ENCODE measurements at places on chromosomes 3 and 15. TPM values are rescaled to one million over a fixed set of nuclear protein-coding genes. Genes with fewer than 3 reads are reported as not detected.

DNA sequence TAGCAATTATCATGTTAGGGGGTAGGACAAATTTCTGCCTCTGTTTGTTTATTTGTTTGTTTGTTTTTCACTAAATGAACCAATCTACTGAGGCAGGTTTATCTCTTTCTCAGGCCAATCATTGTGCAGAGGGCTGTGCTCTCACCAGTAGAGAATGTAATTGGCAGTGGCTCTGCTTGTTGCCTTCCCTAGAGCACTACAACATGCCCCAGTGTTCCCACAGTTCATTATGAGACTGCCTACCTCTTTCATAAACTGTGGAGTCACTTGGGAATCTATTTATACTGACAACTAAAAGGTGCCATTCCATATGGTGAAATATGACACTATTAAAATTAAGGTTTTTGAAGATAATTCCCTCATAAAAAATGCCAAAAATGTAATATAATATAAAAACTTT lies 196.3 kb upstream of the ALCAM start:
- DNase-seq: no peak

B3GALNT1 gene
- total RNA-seq: 55.3 TPM

FRMD4B gene
- total RNA-seq: 0.25 TPM

DNA sequence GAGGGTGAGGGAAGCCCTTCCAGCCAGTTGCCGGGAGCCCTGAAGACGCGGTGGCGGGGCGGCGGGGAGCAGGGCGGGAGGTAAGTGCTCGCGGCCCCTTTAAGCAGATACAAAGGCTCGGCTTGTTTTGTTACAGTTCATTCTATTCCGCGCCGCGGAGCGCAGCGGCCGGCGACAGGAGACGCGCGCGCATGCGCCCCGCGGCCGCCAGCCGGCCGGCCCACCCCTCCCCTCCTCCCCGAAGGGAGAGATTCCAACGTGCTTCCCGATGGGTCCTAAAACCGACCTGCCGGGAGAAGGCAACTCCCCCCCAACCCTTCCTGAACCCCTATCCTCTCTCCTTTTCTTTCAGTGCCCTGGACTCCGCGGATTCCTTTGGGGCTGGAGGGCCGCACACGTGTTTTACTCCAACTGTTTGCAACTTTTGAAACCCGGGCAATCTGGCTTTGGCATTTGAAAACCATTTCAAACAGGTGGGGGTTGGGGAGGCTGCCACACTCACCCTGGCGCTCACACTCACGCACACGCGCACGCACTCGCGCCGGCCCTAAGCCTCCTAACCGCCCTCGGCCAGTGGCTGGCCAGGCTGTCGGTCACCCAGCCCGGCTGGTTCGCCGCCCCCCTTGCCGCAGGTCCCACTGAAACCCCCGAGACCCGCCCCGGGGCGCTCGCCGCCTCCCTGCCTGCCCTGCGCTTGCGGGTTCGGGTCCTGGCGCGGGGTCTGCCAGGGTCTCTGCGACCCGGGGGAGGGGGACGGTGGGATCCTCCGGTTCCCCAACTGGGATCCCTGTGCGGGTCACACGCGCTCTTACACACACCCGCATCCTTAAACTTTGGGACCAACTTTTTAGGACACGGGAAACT lies at the start of gene MAGI1:
TSS of gene MAGI1 (minus strand) at position 193 of the 864 bp plus-strand sequence. CDS start 610 bp downstream, outside the sequence.
- peak; percentile 86 for DNase-seq

GHRL gene
- not detected for total RNA-seq

CLRN1 gene
- total RNA-seq: not detected

ATP10A gene
- total RNA-seq: not detected

GRCh38 chr3:58691997-58692396 lies 25.4 kb upstream of the FAM3D start:
- DNase-seq: peak; percentile 31

CEMIP gene
- 2.1 TPM for total RNA-seq

DNA sequence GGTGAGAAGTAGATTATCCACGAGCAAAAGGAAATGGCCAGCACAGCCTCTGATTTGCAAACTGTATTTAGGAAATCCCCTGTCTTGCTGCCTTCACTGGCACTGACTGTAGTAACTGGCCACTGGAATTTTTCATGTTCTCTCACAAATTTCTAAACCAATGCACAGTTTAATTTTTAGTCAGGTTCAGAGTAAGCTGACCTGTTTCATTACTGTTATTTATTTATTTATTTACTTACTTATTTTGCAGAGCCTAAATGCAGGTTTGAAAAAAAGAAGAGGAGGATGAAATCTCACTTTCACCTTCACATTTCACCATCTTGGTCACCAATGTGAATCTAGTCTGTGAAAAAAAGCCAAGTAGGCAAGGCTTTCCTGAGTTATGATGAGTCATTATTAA lies 291.0 kb downstream of the PLOD2 start:
- DNase-seq: no peak

DNA sequence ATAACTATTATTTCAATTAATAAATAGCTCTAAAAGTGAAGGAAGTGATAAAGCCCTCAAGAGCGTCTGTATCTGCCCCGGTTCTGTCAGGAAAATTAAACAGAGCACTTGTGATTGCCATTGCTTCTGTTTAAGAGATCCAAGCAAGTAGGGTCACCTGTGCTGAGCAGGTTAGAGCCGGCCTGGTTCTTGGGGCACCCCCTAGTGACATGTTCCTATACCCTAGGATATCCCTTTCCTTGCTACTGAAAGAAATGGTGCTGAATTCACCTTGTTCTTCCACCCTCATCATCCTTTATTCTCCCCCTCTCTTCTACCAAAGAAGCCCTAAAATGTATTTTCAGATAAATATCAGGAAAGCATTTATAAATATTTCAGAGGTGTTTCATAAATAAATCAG lies 323.5 kb downstream of the RORA start:
- no peak for DNase-seq

DNA sequence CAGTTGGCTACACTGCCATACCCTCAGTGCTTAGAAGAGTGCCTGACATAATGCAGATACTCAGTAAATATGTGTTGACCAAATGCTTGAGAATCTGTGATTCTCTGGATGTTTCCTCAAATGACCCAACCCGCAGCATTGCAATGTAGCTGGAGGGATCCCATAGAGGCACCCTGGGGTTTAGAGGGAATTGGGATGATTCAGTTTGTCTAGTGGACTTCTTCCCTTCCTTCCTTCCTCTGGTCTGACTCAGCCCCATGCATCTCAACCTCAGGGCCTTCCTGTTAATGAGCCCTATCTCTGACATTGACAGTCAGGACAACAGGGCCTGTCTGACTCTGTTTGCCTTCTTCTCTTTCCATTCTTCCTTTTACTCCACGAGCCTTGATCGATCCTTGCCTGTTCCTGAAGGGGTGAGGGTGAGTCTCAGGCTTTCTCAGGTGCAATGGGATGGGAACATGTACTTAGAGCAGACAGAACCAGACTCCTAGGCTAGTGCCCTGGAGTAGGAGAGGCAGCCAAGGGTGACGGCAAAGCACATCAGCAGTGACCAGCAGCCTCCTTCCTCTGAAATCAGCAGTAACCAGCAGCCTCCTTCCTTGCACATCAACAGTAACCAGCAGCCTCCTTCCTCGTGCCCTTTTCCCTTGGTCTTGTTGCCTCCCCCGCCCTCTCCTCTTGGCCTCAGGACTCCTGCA lies 78.2 kb downstream of the DGKG start:
- DNase-seq: peak; percentile 88

TRIM42 gene
- total RNA-seq: not detected

- DNase-seq: no peak
These were observed 65.9 kb upstream of the ARHGEF3 start for GRCh38 chr3:56867671-56868070.

- peak; percentile 96 for DNase-seq
These were observed 25.7 kb downstream of the ATOSA start for GRCh38 chr15:52653431-52653964.

DNA sequence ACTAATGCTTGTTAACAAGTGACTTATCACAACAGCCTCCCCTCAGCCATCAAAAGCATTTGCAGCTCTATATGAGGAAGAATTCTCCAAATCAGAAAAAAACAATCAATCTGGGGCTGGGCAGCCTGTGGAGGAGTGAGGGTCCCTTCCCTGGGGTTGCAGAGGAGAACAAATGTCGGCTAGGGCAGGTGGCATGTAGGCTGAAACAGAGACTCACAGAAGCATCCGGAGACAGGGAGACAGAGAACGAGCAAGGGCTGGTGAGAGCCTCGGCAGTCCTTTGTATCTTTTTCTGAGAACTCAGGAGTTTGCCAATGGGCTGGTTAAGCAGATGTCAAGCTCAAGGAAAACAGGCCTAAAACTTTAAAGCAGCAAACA lies 15.8 kb downstream of the ITGA11 start:
- DNase-seq: no peak

GRCh38 chr3:77427528-77427927 lies 387.6 kb downstream of the ROBO2 start:
- DNase-seq: no peak

GRCh38 chr15:85956532-85957275 lies 123.0 kb upstream of the AGBL1 start:
- DNase-seq: peak; percentile 39

SH3GL3 gene
- total RNA-seq: 0.27 TPM

DNA sequence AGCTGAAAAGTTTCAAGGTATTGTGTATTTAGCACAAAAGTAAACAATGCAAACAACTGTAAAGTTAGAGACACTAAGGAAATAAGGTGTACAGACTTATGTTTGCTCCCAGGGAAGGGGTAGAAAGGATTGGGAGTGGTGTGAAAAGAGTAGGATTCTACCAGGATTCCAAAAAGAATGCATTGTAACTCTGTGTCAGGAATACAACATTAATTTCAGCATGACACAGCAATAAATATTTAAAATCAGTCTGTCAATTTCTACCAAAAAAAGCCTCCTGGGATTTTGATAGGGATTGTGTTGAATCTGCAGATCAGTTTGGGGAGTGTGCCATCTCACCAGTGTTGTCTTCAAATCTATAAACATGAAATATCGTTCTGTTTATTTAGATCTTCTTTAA lies 73.4 kb downstream of the LRRC28 start:
- no peak for DNase-seq

GNAT1 gene
- total RNA-seq: not detected

DNA sequence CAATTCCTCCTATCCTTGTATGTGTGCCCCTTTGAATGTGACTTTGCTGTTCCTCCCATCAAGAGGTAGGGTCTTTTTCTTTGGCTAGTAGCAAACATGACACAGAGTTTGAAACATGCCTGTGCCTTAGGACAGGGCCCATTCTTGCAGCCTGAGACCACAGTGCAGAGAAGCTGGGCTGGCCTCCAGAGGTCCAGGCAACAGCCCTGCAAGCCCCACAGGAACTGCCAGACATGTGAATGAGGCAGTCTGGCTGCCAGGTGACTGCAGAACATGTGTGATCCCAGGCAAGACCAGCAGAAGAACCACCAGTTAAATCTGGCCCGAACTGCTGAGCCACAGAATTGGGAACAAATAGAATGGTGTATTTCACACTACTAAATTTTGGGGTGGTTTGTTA lies 1.2 kb upstream of the HGD start:
- no peak for DNase-seq

DNA sequence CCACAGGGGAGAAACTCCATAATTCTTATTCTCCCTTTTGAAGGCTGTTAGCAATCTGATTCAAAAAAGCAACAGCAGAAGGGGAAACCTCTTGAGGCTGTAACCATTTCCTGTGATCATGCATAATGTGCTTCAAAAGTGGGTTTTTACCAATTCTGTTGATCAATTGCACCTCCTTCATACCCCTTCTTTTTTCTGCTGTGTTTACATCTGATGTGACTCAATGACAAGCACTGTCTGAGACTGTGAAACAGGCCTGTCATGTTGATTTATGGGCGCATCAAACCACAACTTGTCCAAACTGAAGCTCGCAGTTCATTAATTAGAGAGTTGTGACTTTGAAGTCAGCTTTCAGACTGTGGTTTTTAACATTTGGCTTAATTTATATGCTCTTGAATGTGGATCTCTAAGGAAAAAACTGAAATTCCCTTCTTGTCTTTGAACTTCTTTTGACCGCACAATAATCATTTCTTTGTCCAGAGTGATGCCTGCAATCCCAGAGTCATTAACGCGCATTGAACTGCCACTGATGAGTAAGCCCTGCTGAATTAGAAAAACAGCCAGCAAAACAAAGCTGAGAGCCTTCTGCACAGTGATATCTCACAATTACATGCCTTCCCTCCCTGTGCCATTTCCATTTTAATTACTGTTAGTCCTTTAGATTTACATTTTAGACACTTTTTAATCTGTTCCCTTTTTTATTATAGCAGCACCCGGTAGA lies 532.8 kb downstream of the FOXP1 start:
- peak; percentile 77 for DNase-seq

- no peak for DNase-seq
These were observed 2.1 kb downstream of the SFMBT1 start for GRCh38 chr3:53043738-53044137.

SV2B gene
- total RNA-seq: not detected

DUOXA2 gene
- total RNA-seq: 0.05 TPM

GRCh38 chr3:112476346-112476745 lies 22.9 kb downstream of the BTLA start:
- no peak for DNase-seq

Measured in M059J (cell line).